ENCODE measurements at places on chromosomes 16 and 17. TPM values are rescaled to one million over a fixed set of nuclear protein-coding genes. Genes with fewer than 3 reads are reported as not detected.
A peak's percentile ranks its signal among the peaks of the same experiment; 100 is the strongest.

DNA sequence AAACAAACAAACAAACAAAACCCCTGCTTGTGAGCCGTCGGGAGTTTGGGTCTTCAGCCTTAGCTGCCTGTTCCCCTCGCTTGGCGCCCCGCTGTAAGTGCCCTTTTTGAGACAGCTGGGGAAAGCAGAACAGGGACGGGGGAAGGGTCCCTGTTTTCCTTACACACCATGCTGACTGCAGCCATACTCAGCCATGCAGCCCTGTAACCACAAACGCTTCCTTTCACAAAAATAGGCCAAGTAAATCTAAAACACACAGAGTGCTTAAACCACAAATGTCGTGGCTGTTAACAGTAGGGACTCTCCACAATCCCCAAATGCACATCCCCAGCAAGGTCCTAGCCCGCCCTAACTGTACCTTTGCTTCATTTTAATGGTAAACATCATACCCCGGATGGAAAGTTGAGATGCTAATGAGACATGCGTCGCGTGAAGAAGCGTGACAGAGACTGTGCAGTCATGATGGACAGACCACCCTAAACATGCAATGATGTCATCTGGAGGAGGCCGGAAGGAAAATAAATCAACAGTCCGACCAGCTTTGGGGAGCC lies 129.9 kb downstream of the MGAT5B start:
- peak; percentile 47 for DNase-seq
- H3K4me1 ChIP-seq, result peaks cover 34% of the 10 kb centered on the region
- peak overlapping the region; percentile 85 for H3K4me3 ChIP-seq
- H3K36me3 ChIP-seq, result no peaks in the 10 kb centered on the region

DNA sequence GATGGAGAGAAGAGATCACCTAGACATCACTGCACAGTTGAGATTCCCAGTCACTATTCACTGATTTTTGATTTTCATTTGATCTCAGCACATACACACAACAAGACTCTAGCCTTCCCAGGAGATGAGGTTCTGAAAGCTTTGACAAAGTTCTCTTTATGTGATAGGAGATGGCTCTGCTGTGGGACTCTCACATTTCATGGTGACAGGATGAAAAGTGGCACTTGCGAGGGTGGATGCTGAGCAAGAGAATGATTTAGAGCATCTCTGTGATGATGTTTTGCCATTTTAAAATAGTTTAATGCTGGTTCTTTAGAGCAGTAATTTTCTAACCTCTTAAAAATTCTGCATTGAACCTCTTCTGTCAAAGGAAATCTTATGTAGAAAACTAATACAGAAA lies 113.3 kb upstream of the CA10 start:
- no peaks in the 10 kb centered on the region for H3K36me3 ChIP-seq
- no peaks in the 10 kb centered on the region for H3K4me1 ChIP-seq
- DNase-seq, result no peak
- H3K27ac ChIP-seq, result no peak overlapping the region
- peaks cover 23% of the 10 kb centered on the region for H3K27me3 ChIP-seq

DNA sequence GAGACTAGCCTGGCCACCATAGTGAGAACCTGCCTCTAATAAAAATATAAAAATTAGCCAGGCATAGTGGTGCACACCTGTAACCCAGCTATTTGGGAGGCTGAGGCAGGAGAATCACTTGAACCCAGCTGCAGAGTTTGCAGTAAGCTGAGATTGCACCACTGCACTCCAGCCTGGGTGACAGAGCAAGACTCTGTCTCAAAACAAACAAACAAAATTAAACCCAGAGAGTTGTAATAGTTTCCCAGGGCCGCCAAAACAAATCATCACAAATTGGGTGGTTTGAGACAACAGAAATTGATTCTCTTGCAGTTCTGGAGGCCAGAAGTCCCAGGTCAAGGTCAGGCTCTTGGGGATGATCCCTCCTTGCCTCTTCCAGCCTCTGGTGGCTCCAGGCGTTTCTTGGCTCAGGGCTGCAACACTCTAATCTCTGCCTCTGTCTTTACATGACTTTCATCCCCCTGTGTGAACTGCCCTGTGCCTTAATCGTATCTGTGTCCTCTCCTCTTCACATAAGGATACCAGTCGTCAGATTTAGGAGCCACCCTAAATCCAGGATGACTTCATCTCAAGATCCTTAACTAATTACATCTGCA lies 100.3 kb upstream of the NOL11 start:
- peaks cover 11% of the 10 kb centered on the region for H3K4me1 ChIP-seq
- H3K4me3 ChIP-seq, result no peak overlapping the region
- DNase-seq, result no peak
- H3K27me3 ChIP-seq, result no peaks in the 10 kb centered on the region
- no peak overlapping the region for H3K27ac ChIP-seq

The ARHGAP27 gene
- 55.4 TPM for total RNA-seq

- H3K4me1 ChIP-seq, result peaks cover 16% of the 10 kb centered on the region
- H3K27me3 ChIP-seq, result peaks cover 35% of the 10 kb centered on the region
- no peak for DNase-seq
- H3K36me3 ChIP-seq, result peaks cover 2% of the 10 kb centered on the region
- no peak overlapping the region for H3K4me3 ChIP-seq
These were observed 4.4 kb downstream of the EPN3 start for GRCh38 chr17:50536683-50537646.

DNA sequence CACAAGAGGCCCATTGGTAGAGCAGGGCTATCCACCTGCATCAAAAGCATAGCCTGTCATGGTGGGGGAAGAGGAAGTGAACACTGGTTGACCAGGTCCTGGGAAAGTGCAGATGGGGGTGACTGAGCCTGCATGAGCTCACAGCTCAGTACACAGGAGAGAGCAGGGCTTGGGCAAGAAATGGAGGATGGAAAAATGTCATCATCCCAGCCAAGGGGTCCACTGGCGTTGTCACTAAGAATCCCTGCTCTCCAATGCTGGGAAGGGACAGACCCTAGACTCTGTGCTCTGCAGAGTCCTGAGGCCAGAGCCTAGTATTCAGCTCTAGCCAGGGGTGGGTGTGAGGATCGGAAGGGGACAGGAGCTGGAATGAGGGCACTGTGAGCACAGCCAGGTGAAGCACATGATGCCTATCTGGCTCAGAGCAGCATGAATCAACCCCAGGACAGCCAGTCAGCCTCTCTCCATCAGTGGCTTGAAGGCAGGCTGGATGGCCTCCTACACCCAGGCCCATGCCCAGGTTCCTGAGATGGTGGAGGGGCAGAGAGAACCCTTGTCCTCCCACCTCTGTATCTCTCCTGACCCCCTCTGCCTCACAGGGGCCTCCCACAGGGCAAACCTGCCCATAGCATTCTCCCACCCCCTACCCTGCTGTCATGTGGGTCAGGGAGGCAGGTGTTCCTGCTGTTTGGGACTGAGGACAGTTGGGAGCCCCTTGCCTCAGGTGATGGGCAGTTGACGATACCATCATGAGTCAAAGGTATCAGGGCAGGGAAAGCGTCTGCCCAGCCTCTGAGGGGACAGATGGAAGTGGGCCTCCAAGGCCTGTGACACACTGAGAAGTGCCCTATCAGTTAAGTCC lies 13.8 kb upstream of the CTCF start:
- no peaks in the 10 kb centered on the region for H3K36me3 ChIP-seq
- H3K4me1 ChIP-seq, result peaks cover 40% of the 10 kb centered on the region
- H3K27ac ChIP-seq, result peak overlapping the region; percentile 93
- DNase-seq, result no peak

The CES3 gene
- total RNA-seq, result 1.3 TPM

The PYDC1 gene
- not detected for total RNA-seq

The ST3GAL2 gene
- 14.4 TPM for total RNA-seq

Data from T-helper 17 cell (primary cell).